LNCaP clone FGC (cell line): ENCODE measurements at places on chromosomes 13 and 19.

GRCh38 chr19:40390084-40390742 lies at the start of gene HIPK4:
Gene HIPK4, minus strand, starts transcription at chr19:40390181. Its CDS starts 279 bp downstream, at chr19:40389902.
- DNase-seq = no peak

DNA sequence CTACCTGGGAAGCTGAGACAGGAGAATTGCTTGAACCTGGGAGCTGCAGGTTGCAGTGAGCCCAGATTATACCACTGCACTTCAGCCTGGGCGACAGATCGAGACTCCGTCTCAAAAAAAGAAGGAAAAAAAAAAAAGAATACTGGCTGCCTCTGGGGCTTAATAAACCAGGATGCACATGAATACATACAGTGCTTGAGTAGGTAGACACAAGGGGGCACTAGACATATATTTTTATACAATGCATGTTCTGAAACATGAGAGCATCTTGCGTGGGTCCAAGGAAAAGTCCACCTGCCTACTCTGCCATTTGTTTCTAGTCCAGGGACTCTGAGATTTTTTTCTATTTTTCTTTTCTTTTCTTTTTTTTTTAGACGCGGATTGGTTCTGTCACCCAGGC lies 31.2 kb downstream of the KEAP1 start:
- peak; percentile 25 for DNase-seq

DNA sequence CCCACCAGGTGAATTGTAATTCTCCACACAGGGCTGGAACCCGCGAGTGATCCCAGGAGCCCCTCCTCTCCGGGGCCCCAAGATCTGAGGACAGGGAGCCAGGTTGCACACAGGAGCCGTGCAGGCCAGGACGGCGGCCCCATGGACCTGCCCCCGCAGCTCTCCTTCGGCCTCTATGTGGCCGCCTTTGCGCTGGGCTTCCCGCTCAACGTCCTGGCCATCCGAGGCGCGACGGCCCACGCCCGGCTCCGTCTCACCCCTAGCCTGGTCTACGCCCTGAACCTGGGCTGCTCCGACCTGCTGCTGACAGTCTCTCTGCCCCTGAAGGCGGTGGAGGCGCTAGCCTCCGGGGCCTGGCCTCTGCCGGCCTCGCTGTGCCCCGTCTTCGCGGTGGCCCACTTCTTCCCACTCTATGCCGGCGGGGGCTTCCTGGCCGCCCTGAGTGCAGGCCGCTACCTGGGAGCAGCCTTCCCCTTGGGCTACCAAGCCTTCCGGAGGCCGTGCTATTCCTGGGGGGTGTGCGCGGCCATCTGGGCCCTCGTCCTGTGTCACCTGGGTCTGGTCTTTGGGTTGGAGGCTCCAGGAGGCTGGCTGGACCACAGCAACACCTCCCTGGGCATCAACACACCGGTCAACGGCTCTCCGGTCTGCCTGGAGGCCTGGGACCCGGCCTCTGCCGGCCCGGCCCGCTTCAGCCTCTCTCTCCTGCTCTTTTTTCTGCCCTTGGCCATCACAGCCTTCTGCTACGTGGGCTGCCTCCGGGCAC lies 3.9 kb downstream of the FFAR1 start:
- no peak for DNase-seq

DNA sequence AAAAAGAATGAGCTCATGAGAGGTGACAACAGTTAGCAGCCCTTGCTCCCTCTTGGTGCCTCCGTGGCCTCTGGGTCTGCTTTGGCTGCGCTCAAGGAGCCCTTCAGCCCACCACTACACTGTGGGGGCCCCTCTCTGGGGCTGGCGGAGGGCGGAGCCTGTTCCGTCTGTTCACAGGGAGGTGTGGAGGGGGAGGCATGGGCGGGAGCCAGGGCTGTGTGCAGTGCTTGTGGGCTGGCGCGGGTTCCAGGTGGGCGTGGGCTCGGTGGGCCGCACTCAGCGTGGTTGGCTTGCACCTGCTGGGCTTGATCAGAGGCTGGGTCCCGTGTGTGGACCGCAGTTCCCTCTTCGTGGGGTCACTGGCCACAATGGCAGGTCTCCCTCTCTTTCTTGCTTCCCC lies 953.4 kb upstream of the PRR20A start:
- DNase-seq = no peak

DNA sequence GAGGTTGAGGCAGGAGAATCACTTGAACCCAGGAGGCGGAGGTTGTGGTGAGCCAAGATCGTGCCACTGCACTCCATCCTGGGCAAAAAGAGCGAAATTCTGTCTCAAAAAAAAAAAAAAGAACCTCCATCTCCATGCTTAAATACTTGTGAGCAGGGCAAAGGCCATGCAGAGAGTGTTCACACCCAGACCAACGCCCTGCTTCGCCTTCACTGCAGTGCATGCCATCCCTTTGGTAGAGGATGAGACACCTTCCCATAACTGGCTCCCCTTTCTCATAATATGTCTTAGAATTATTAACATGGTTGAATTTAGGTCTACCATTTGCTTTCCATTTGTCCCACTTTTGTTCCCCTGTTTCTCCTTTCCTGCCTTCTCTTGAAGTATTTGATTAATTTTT lies 15.4 kb downstream of the BBC3 start:
- no peak for DNase-seq

DNA sequence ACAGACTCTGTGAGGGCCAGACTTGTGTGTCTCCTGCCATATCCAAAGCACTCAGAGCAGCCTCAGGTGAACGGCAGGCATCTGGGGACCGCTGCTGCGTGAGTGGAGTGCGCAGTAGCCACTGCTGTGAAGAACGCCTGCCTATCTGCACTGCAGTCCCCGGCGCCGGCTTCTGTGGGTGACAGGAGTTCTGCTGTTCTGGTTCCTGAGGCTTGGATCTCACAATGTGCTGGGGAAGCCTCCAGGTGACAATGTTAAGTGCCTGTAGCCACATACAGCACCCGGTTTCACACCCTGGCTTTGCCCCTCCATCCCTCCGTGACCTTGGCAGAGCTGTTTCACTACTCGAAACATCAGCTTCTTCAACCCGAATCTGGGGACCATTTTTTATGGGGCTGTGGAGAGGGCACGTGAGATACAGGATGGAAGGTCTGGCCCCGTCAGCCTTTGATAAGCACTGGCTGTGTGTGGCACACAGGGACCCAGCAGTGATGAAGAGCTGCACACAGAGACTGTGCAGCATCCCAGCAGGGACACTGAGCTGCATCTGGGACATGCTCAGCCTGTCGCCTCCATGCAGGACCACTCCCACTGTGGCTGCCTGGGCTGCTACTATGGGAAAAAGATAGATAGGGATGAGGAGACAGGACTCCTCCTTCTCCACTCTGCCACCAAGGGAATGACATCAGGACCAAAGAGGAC lies 28.3 kb downstream of the ELAVL1 start:
- DNase-seq = no peak

DNA sequence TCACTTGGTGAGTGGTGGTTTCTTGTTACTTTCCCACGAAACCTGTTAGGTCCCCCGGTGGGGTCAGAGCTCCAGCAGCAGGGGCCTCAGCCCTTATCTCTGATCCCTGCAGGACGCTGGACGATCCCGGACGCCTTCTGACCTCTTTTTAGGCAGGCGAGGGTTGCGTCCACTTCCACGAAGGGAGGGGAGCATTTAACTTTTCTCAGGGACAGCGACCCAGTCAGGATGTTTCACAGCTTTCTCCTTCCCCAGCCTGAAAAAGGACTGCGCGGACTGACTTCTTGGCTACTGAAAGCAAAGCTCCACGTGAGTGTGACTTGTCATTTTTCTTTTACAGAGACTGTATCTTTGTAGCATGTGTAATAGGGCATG lies 692 bp downstream of the ZNF234 start:
- no peak for DNase-seq

GRCh38 chr19:37467608-37468090 lies 405 bp upstream of the ZNF569 start:
- DNase-seq = no peak

GRCh38 chr13:107865643-107866031 lies 349.7 kb downstream of the LIG4 start:
- no peak for DNase-seq

DNA sequence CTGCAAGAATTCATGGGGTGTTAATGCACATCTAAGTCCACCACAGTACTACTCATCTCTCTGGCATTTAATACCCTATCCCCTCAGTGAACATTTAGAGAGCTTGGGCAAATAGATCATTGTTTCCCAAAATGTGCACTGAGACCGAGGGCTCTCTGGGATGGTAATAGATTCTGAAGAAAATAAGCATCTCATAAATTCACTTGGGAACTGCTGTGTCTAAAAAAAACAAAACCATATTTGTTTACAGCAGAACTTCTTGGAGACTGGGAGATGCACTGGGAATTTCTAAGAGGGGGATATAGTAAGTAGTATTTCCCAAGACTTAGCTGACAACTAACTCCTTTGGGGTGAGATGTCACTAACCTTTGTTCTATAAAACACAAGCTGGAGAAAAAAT lies 58.4 kb downstream of the ENOX1 start:
- no peak for DNase-seq

- no peak for DNase-seq
Observed at GRCh38 chr19:31185261-31185660, 164.0 kb downstream of the TSHZ3 start.

DNA sequence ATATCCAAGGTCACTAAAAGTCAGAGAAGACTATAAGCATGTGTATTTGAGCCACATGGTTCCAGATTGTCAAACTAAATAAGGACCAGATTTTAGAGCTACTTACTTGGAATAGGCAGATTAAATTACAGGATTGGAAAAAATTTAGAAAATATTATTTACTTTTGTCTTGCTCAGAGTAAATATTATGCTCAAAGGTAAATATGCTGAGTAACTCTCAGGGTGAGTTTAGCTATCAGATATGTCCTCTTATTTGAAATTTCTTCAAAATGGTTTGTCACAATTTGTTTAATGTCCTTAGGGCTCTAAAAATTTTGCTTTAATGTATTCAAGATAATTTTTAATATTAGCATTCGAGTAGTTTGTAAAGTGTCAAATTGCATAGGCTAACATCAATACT lies 2455.2 kb downstream of the PCDH9 start:
- DNase-seq = no peak

GRCh38 chr13:21823949-21824348 lies 153.1 kb downstream of the FGF9 start:
- no peak for DNase-seq

DNA sequence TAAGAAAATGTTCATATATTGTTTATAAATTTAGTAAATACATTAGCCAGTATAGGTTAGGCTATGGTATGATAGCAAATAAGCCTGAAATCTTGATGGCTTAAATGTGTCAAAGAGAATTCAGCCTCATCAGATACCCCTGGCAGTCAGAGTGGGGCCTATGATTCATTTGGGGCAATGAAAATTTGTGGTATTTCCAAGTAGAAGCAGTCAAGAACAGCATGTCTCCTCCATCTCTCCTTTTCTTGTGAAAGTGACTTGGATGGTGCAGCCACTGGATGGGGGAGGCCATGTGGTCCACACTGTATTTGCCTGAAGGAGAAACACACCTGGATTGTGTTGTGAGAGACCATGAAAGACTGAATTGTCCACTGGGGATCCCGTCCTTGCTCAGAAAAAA lies 82.7 kb downstream of the DLEU7 start:
- no peak for DNase-seq

- no peak for DNase-seq
Observed at GRCh38 chr13:31198519-31198918, 1.3 kb upstream of the B3GLCT start.

GRCh38 chr13:59274958-59275727 lies 888.6 kb downstream of the DIAPH3 start:
- no peak for DNase-seq

GRCh38 chr19:29631450-29631849 lies 25.4 kb downstream of the POP4 start:
- no peak for DNase-seq

DNA sequence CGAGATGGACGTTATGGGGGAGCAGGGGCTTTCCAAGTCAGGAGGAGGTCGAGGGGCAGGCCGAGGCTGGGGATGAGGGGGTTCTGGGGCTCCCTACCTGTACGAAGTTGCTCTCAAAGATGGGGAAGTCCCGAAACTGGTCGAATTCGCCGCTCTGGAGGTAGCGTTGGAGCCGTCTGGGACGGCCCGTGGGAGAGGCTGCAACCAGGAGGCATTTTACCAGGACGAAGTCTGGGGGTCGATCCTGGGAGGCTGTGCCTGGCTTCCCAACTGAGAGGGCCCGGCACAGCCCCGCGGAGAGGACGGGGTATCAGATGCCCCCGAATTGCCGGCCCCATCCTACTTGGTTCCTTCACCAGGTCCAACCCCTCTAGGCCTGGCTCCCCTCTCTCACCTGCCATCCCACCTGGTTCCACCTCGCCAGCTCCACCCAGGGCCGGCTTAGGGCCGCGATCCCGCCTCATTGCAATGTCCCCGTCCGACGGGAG lies 527 bp upstream of the EMC10 start:
- no peak for DNase-seq

- DNase-seq = no peak
Observed at GRCh38 chr13:80755910-80756309, 415.0 kb upstream of the SPRY2 start.

DNA sequence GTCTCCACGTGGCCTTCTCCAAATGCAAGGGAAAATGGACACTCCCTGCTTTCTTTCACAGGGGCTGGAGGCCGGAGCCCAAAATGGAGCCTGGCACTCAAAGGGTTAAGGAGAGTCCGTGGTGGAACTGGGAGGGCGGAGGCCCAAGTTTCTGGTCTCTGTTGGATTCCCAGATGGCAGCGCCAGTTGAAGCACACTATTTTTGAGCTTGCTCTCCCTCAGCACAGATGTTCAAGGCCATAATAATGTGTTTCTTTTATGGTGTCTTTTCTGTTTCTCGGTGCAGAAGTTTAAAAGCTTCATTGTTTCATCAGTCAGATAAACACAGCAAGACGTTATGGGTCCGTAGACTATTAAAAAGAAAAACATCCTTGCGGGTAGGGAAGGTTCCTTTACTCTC lies 67.6 kb downstream of the TNFRSF19 start:
- DNase-seq = no peak

GRCh38 chr13:40408602-40409001 lies 257.8 kb downstream of the FOXO1 start:
- DNase-seq = no peak

DNA sequence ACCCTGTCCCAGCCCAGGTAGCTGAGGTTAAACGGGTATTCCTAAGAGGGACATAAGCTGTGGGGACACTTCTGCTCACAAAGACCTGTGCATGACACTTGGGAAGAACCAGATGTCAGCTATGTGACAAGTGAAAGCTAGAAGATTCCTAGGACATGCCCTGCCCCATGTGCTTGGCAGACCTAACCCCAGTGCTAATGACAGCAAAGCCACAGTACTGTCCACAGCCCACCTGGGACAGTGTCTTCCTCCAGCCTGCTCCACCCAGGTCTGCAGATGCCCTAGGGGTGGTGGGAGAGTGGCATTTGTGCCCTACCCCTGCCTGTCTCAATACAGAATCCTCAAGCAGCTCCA lies 18.4 kb upstream of the EPHX3 start:
- DNase-seq = no peak

DNA sequence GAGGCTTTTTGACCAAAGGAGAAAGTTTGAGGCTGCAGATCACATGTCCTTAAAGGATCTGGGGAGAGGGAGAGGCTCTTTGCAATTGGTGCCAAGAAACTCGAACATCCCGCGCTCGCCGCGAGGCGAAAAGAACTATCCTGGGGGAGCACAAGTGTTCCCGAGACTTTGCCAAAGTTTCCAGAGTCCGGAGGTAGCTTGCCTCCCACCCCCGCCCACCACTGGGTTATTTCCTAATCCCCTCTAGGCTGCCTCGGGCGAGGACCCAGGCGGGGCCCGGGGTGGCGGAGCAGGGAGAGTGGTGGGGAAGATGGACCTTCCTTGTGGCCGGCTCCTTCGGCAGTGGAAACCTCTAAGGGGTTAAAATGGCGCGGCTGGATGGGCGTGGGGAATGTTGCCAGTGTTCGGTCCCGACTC lies 114.5 kb downstream of the KCNRG start:
- no peak for DNase-seq
